Keratinocyte (primary cell): ENCODE measurements at places on chromosomes 16 and 17.

DNA sequence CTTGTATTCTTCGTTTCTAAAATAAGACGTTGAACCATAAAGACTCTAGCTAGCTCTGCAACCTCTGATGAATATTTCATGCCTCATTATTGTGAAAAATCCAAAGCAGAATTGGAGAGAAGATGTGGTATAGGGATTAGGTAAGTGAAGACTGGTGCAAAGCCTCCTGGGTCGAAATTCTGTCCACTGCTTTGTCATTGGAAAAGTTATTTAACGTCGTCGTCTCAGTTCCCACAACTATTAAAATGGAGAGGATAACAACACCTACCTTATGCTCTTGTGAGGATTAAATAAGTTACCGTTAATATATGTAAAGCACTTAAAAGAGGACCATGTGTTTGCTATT lies 1.4 kb upstream of the PRPSAP2 start:
- no peak for DNase-seq

GRCh38 chr16:57529391-57530103 lies 6.8 kb downstream of the CCDC102A start:
- DNase-seq = no peak

DNA sequence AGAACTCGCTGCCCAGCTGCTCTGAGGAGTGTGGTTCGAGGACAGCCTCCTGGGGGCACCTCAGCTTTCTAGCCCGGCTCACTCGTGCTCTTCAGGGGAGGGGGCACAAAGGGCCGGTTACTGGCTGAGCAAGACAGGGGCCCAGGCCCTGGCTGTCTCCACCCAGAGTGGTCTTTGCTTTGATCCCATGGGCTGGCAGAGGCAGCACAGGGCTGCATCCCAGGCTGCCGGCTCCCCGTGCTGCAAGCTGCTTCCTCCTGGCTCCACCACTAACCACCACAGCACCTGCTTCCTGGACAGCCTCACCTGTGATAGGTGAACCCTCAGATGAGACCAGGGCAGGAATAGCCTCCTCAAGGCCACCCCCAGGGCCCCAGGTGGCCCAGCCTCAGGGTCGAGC lies 6.8 kb downstream of the SPPL2C start:
- DNase-seq = no peak

DNA sequence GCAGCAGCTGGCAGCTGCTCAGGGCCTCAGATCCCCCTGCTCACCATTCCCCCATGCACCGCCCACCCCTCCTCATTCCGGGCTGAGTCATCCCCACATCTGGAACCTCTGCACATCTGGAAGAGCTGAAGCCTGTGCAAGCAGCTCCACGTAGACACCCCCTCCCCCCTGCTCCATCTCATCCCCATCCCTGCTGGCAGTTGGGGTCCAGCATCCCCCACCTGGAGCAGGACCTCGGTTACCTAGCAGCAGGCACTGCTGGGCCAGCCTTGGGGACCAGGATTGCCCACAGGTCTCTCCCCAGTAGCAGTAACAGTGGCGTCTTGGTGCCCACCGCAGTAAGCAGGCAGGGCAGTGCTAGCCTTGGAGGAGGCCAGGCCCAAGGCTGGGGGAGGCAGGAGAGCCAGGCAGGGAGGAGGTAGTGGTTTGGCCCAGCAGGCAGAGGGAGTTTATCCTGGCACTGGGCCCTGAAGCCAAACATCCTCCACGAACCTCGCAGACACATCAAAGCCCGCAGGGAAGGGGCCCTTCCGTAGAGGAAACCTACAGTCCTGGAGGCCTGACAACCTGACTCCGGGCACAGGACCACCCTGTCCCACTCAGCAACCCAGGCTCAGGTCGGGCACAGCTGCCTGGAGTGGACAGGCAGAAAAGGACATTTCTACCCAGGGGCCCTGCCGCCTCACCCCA lies 7.7 kb upstream of the TMEM92 start:
- no peak for DNase-seq

DNA sequence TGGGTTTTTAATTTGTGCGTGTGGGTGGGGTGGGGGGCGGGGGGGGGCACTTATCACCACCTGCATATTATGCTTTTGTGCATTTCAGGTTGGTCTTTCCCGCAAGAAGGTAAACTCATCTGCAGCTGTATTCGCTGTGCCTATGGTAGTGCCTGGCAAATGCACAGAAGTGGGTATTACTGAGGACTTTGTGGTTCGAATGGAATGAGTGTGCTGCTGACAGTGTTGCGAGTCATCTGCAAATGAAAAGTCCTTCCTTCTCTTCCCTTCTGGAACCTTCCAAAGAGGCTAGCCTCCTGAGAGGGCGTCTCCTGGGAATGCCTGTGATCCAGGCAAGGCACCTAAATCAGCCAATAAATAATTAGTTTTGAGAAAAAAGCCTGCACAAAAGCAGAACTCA lies 532.9 kb downstream of the MAF start:
- DNase-seq = no peak

GRCh38 chr16:1310832-1311200 lies 1.4 kb downstream of the UBE2I start:
- no peak for DNase-seq

GRCh38 chr17:21034340-21035235 lies 8.2 kb downstream of the USP22 start:
- no peak for DNase-seq

DNA sequence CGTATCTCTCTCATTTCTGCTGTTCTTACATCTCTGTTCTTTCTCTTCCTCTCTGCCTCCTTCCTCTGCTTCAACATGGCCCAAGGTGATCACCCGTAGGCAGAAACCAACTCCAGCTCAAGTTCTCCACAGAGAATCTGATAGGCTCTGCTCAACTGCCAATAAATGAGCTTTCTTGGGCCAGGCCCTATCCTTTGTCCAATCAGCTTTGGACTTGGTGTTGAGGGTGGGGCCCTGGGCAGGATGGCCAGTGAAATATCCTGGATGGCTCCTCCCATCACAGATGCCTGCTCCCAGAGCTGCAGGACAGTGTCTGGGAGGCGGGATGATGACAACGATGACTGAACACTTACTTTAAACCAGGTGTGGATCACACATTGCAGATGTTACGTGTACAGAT lies 17.4 kb upstream of the BRD7 start:
- no peak for DNase-seq

- DNase-seq = no peak
Measured at GRCh38 chr17:28899212-28899815, 1.8 kb upstream of the FLOT2 start.

- DNase-seq = no peak
Measured at GRCh38 chr16:23140107-23140506, 9.1 kb downstream of the USP31 start.

GRCh38 chr17:31722251-31723056 lies 136.6 kb downstream of the COPRS start:
- DNase-seq = no peak

DNA sequence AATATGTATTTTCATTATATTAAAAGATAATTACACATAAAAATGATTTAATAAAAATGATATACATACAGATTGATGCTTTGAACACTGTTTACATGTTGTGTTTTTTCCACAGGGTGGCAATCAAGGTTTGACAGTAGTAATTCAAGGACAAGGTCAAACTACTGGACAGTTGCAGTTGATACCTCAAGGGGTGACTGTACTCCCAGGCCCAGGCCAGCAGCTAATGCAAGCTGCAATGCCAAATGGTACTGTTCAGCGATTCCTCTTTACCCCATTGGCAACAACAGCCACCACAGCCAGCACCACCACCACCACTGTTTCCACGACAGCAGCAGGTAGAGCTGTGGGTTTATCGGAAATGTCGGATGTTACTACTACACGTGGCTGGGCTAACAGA lies 52.2 kb downstream of the C17orf58 start:
- no peak for DNase-seq

DNA sequence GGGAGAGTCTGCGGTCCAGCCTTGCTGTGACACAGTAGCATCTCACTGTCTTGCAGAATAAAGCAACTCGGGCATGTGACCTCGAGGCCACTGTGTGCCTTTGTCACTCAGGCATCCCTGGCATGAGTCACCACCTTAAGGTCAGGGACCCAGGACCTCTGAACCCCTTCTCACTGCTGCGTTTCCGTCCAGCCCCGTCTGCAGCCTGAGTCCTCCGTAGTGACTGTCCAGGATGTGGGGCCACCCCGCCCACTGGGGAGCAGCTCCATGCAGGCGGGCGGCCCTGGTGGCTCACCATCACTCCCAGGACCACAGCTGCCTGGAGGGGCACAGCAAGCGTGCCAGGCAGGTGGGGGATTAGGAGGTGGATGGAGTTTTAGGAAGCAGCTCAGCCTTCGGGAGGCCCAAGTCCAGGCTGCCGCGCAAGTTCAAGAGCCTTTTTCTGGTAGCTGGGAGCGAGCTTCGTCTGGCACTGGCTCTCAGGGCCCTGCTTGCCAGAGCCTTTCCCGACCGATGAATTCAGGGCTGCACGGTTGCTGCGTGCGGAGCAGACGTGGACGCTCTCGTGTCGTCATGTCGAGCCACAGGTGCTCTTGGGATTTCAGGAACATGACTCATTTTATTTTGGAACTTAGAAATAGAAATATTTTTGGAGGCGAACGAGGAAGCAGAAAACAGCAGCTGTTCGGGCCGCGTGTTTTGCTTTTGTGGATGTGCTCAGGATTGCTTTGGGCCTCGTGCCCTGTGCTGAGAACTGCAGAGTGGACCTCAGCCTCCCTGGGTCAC lies 16.8 kb downstream of the KCTD5 start:
- no peak for DNase-seq

DNA sequence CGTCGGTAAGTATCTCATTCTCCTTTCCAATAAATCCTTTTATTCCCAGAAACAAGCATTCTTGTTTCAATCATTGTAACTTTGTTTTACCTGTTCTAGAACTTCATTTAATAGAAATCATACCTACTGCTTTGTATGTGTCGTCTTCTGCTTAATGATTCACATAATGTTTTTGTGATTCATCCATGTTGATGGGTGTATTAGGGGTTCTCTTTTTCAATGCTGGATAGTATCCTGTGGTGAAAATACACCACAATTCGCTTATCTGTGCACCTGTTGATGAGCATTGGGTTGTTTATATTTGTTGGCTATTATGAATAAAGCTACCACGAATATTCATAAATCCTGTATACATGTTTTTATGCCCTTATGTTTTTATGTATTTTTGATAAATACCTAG lies 703.2 kb downstream of the MAF start:
- DNase-seq = no peak

DNA sequence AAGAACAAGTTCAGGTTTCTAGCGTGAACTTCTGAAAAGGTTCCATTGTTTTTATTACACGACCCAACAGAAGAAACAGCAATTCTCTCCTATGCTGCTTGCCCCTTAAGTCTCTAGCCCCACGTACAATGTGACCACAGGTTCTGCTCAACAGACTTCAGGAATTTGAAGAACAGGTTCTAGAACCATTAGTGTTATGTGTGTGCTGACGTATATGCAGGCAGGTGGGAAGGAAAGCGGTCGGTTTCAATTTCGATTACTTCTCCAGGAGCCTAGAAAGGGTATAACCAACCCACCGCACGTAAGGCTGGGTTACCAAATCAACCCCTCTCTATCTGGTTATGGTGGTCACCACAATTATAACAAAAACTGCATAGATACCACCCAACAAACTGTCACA lies 39.4 kb downstream of the XPO6 start:
- DNase-seq = no peak

DNA sequence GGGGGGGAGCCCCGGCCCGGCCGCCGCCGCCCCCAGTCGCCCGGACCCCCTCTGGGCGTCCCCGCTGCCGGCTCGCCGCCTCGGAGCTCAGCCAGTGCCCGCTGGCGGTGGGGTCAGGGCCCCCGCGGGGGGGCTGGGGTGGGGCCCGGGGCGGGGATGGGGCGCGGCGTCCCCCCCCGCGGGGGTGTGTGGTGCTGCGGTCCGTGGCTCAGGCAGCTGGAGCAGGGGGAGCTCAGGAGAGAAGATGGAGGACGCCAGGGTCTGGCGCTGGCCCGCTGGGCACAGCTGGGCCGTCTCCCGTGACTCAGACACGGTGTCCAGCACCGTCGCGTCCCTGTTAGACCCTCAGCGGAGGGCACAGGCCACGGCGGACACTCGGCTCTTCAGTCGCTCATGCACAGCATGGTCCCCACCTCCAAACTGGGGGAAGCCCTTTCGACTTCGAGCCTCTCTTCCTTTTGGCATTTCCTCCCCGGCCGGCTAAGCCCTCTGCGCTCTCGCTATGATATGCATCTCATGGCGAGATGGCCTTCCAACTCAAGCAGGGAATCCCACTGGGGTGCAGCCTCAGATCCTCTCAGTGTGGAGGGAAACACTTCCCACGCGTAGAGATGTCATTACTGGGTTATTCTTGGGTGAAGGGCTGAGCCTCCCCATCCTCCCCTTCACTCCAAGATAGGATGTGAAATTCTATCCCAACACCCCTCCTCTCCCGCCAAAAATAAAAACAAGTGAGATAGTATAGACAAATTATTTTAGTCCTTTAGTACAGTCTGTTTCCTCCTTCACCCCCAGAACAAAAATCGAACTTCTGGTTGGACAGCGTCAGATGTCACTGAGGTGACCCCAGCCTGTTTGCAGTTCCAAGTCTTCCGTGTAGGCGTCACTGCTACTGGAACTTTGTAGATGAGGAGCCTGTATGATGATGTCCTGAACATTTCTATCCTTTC lies 522 bp upstream of the VEZF1 start:
- DNase-seq = no peak

DNA sequence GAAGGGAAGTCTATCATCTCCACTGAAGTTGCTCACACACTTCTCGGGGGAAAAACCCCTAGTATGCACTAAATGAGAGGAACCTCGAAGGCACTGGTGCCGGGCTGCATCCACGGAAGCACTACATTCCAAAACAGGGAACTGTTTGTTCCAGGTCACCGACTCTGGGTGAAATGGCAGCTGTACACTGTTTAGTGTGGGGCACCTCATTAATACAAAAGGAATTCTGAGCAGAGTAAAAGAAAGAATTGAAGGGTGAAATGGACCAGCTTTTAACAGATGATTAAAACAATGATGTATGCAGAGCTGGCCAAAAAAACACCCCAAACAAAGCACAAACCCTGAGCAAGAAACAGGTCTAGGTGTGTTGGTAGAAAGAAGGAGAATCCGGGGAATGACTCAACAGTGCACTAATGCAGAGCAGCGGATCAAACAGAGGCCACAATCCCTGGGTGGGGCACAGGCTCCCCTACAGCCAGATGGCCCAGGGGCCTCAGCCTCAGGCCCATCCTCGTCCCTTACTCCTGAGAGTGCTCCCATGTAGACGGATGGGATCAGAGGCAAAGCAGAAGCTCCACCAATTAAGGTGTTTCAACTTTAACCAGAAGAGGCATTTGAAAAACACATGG lies 161.5 kb downstream of the ZFHX3 start:
- DNase-seq = no peak

GRCh38 chr17:39177256-39177655 lies 11.3 kb upstream of the ARL5C start:
- DNase-seq = no peak

DNA sequence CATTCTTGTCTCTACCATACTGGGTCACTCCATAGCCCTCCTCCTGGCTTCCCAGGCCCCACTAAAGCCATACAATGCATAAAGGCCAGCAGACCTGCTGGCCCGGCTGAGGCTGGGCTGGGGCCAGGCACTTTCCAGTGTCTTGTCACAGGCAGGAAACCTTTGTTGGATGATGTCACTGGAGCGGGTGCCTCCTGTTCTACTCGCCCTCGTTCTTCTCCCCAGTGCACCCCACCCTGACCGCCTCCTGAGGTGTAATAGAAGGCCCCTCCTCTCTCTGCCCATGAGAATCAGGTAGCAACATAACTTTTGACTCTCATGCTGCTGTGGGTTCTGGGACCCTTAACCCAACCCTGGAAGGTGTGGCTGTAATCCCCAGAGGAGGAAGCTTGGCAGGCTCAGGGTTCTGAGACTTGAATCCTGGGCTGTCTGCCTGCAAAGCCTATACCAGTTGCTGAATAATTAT lies 54.2 kb upstream of the IL34 start:
- no peak for DNase-seq
